Hindlimb muscle (tissue), 1 donor: ENCODE measurements at places on chromosomes 2 and 18.

DNA sequence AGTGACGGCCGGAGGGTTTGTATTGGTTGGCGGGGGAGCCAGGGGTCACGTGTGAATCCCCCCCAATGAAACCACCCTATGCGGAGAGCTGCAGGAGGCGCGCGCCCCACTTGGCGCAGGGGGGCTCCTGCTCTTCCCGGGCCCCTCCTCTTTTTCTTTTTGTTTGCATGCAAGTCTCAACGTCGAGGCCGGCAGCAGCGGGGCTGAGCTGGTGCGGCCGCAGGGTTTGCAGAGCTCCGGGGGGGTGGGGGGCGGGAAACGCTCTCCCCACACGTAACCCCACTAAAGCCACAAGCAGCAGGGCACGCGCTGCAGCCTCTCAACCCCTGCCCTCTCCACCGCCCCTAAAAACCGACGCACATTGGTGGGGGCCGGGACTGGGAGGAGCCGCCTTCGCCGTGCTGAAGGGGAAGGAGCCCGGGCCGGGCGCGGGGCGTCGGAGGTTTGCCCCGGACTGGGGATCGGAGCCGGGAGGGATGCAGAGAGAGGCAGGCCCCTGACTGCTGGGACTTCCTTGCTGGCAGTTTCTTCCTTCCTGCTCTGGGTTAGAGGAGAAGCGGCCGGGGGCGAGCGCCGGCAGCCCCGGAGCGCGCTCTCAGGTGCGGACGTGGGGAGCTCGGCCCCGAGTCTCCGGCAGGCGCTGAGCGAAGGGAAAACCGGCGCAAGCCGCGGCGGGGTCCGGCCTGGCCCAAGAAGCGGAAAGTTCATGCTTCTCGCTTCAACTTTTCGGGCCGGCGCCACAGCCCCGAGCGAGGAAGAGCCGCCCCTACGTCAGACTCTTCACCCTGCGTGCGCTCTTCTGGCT lies 864 bp downstream of the LBH start:
- DNase-seq, result peak; percentile 79

DNA sequence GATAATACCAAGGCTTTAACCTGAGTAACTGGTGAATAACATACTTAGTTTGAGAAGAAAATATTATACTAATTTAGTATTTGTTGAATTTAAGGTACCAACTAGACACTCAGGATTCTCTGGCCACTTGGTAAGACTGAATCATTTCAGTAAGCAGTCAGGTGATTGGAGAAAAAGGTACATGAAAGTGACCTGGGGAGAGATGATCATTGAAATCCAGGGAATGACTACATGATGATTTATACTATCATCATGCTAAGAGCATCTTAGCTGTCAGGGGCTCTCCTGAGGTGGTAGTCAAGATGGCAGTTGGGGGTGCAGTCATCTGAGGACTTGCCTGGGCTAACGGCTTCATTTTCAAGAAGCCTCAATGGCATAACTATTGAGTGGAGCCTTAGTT lies 571.2 kb upstream of the ACVR2A start:
- DNase-seq, result no peak

DNA sequence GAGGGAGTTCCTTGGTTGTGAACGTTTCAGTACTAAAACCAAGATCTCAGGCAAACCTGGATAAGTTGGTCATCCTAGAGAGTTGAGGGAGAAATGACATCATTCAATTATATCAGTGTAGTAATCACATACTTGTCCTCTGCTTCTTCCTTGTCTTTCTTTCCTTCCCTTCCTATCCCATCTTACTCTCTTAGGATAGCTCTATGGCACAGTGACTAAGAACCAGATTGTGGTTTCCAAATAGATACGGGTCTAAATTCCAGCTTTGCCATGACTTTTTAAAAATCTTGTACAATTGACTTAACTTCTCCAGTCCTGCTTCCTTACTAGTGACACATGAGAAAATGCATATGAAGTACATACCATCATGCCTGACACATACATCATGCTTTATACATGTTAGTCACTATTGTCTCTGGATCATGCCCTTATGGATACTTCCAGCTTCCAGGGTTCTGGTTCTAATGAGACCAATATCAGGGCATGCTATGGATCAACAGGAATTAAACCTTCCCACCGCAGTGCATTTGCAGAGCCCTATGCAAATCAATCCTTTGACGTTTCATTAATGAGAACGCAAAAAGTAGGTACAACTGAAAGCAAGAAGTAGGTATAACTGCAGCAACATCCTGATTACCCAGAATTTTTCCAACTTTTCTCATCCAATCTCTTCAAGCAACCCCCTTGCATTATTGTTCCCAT lies 168.0 kb upstream of the KLF7 start:
- DNase-seq, result no peak

GRCh38 chr2:171810422-171811244 lies 83.4 kb downstream of the SLC25A12 start:
- DNase-seq, result peak; percentile 35

DNA sequence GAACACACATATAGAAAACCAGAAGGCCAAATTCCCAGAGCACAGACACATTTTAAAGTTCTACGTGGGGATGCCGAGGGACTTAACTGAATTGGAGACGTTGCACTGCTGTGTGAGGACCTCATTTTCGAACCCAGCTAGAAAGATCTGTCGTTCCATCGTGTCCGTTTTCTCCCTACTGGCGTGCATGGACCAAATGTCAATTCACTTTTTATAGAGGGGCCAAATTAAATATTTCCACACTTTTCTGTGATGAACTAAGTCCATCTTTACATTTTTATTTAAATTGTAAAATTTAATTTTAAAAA lies 692 bp upstream of the TSHZ1 start:
- DNase-seq, result no peak

- no peak for DNase-seq
These were observed 248.7 kb downstream of the SOX11 start for GRCh38 chr2:5940596-5941535.

- no peak for DNase-seq
These were observed 164.9 kb downstream of the BABAM2 start for GRCh38 chr2:28055325-28055970.

GRCh38 chr2:175525975-175526374 lies 344.5 kb upstream of the ATP5MC3 start:
- DNase-seq, result no peak

DNA sequence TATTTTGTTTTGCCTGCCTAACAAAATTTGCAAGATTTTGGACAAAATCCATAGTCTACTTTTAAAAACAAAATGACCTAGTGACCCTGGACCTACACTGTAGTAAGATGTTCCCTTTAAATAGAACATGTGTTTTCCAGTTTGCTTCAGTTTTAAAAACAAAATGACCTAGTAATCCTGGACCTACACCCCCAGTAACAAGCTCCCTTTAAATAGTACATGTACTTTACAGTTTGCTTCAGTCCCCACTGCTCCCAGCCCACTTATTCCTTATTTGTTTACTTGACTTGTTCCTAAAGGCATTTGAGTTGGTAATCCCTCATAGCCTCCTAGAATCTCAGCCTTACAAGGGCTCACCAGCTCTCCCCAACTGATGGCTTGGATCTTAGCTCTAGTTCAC lies 34.5 kb upstream of the HTR2B start:
- no peak for DNase-seq

DNA sequence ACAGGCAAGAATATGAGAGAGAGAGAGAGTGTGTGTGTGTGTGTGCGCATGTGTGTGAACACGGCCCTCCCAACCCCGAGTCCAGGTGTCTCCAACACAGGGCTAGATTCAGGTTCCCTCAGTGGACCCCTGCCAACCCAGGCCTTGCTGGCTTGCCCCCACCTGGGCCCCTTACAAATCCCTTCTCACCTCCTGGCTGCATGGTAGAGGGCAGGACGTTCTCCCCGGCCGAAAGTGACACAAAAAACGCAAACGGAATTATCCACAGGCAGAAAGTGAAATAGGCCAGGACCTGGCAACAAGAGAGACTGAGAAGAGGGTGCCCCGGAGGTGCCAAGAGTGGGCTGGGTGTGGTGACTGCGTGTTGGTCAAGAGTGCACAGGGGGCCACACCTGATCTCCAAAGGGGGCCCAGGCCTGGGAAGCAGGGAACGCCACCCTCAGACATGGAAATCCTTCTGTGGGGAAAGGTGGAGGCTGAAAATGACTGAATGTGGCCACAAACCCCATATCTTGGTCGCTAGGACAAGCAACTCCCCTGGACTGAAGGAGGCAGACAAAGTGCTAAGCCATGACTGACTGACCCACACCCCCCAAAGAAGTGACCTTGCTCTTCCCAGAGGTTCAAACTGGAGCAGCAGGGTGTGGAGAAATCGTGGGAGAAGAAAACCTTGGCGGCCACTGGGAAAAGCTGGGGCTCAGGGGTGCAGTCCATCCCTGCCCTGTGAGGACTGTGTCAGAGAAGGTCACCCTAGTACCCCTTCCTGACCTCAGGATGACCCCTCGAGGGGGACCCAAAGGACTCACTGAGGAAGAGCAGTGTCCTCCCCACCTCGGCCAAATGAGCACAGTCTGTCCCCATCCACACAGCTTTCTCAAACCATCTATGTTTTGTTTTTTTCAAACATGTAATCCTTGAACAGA lies 5.7 kb downstream of the TEX261 start:
- DNase-seq, result no peak

DNA sequence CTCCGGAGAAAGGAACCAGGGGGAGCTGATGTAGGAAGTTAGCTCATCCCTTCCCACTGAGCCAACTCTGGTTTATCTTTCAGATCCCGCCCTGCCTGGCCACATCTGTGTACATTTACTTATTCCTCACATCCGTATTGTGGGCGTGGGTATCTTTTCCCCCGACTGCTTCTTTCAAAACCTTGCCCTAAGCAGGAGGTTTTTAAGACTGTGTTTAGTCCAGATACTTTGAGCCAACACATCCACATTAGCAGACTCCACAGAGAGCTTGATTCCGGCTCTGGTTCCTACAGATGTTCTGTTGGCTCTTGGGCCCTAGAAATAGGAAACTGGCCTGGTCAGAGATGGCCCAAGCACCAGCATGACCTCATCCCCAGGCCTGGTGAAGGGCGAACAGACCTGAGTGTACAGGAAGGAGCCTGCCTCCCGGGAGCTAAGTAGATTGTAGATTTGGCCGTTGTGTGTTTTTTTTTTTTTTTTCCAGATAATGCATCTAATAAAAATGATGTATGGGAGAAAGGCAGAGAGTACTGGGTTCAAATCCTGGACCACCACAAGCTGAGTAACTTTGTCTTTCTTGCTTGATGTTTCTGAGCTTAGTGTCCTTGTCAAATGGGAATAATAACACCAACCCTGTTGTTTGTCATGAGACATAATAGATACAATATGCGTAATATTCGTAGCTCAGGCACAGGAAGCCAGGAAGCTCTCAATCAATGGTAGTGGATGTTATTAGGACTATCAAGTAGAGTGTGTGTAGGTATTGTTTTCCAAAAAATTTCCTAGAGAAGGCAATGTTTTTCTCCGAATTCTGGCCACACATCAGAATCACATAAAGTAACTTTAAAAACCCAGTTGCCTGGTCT lies 92.3 kb downstream of the PRKCE start:
- DNase-seq, result peak; percentile 79

GRCh38 chr2:20638646-20639430 lies 12.1 kb downstream of the HS1BP3 start:
- DNase-seq, result no peak

GRCh38 chr2:236659758-236660150 lies 90.1 kb downstream of the ACKR3 start:
- peak; percentile 65 for DNase-seq

- DNase-seq, result no peak
These were observed 18.6 kb downstream of the LYPD1 start for GRCh38 chr2:132651115-132652045.

GRCh38 chr2:15559379-15560139 lies 1.6 kb downstream of the NBAS start:
- no peak for DNase-seq

DNA sequence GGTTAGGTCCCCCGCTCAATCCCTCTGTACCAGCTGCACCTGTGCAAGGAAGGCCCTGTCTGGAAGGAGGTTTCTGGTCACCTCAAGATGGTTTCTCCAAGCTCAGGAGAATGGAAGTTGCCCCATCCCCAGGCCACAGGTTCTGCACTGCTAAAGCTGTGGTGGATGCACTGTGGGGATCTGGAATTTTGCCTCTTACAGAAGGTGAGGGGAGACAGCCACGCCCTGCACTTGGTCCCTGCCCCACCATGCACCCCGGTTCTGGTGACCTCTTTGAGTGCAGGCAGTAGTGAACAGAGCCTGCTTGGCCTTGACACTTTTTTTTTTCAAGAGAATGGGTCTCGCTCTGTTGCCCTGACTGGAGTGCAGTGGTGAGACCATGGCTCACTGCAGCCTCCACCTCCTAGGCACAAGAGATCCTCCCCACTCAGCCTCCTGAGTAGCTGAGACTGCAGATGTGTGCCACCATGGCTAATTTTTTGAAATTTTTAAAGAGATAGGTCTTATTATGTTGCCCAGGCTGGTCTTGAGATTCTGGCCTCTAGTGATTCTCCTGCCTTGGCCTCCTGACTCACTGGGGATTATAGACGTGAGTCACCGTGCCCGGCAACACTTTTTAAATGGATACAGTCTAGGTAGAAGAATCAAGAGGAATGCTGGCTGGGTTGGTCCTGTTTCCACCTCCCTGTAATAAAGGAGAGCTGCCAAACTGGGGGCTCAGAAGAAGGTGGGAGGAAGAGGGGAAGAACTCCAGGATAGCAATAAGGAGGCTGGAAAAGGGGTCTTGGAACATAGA lies 5.8 kb upstream of the NT5DC4 start:
- DNase-seq, result no peak

DNA sequence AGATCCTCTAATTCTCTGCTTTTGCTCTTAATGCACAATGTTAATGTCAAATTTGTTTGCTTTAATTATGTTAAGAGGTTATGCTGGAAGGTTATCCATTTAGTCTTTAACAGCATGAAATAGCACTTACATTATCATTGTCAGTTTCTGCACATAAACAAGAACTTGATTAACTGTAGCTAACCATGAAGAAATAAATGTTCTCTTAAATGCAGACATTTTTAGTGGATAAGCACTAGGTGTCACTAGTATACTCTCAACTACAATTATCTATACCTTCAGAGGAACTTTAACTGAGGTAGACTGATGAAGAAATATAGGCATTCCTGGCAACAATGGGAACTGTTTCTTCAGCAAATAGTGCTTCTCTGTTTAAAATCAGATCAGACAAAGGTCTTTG lies 178.8 kb upstream of the CHST9 start:
- DNase-seq, result no peak

GRCh38 chr2:162221064-162221463 lies 22.2 kb downstream of the FAP start:
- no peak for DNase-seq

DNA sequence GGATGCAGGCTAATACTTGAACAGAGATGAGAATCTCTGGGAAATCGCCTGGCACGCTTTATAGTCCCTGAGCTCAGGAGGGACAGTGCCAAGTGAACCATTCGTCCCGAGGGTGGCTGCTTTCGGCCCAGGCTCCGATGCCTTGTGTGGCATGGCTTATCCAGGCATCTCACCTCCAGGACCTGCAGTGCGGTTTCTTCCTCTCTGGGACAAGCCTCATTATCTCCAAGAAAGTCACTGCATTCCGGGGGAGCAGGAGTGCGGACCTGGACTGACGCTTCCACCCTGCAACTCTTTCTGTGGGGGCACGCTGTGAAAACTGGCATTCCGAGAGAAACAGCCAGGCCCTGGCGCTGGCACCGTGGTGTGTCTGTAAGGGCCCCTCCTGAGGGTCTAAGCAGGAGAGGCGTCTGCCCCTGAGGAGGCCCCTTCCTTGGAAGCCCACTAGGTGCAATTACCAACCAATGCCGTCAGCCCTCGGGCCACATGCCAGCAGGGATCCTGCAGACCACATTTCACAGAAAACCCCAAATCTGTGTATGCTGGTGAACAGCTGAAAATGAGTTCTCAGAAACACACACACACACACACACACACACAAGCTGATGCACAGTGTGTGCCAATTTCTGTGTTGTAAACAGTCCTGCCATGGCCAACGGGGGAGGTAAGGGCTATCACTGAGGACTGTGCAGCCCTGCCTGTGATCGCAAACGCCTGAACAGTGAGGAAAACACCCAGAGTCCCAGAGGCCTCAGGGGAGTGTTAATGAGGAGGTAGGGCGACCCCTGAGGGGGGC lies 351.9 kb upstream of the SALL3 start:
- no peak for DNase-seq
